ENCODE measurements at places on chromosomes 7 and 10.
A peak's percentile ranks its signal among the peaks of the same experiment; 100 is the strongest.

DNA sequence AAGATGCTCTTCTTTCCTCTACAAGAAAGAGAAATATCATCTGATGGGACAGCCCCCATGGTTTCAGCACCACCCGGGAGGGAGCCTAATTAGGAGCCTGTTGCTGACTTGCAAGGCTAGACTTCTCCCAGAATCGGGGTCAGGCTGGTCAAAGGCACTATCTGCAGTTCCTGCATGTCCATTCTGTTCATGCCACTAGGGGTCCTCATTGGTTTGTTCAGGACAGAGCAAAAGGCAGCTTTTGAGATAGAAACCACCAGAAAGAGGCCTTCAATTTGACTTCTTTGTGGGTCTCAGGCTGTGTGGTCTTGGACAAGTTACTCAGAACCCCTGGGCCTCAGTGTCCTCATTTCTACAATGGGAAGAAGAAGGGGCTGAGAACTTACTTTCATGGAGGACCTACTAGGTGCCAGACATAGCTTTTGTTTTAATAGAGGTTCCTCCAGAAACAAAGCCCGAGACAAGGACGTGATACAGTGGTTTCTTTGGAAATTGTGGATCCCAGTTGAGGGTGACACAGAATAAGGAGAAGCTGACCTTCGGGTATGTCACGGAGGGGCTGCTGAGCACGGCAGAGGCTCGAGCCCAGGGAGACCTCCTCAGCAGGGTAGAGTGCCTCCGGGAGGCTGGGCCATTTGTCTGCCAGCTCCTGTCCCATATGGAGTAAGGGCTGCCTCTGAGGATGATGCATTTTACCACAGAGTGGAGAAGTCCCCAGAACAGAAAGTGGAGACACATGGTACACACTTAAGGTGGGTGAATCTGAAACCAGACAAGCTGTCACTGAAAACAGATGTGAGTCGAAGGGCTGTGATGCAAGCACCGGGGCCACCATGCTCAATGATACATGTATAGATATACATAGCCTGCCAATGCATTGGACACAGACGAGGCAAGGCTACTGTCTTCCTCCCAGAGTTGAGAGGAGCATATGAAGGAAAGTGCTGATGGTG, 33.1 kb upstream of the NEUROD6 start:
- DNase-seq = peak; percentile 69

GRCh38 chr7:12158334-12159060, 52.6 kb upstream of the TMEM106B start:
- DNase-seq = no peak

- DNase-seq = no peak
Measured at GRCh38 chr10:110969183-110969582, 49.8 kb downstream of the SHOC2 start.

- no peak for DNase-seq
Measured at GRCh38 chr7:137296576-137296975, 47.0 kb downstream of the PTN start.

GRCh38 chr7:45182856-45183710, 25.5 kb downstream of the RAMP3 start:
- no peak for DNase-seq

- DNase-seq = peak; percentile 67
Measured at GRCh38 chr7:106858618-106859532, 6.2 kb upstream of the PIK3CG start.

DNA sequence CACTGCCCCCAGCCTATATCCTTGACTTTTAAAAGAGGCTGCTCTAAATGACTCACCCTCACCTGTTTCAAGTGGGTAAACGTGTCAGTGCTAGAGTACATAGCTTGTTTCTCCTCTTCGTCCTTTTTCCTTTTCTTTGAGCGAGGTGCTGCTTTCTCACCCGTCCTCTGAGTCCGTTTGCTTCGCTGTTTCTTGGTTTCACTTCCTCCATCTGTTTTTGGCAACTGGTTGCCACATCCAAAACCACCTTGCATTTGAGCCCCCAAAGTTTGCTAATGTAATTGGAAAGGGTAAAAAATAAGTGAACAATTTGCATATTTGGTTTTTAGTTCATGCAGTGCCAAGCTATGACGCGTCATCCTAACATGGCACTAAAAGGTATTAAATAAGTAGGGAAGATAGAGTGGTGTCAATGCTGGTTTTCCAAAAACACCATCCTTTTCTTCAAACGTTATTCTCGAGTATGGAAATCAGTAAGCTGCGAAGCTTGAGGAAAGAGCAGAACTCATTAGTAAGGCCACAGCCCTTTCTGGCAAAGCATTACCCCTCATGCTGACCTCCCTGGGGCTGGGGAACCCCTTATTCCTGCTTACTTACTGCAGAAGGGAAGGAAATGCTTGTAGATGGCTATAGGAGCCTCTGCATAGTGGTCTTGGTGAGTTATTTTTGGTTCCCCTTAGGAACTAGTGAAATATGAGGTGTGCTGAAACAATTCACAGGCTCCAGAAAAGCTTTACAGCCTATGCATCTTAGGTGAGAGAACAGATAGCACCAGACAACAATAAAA, 133.5 kb downstream of the GALNT11 start:
- DNase-seq = peak; percentile 56

DNA sequence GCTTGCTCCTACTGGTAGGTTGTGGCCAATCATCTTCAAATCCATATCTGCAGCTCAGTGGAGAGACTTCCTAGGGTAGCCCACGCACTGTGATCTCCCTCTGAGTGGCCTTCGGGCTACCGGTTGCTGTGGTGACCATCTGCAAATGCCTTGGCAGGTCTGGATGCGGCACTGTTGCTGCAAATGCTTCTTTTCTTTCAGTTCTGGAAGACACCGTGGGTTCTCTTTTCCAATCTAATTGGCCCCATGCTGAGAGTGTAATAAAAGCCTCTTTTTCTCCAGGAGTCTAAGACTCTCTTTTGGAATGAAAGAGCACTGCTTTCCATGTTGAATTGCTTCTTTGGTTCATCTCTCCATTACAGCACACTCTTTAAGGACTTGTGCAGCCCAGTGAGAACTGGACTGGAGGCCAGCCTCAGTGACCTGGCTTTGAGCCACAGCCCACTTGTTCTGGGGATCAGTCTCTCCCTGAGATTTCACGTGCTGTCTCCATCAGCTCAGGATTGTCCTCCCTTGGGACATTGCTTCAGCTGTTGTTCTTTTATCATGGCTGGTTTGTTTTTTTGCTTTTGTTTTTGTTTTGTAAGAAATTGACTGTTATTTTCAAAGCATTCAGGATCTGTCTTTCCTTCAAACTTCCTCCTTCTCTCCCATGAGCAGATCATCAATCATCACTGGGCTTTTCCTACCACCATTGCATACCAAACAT, 286.6 kb downstream of the BMPER start:
- DNase-seq = no peak

GRCh38 chr7:21706131-21706530, 163.3 kb downstream of the DNAH11 start:
- no peak for DNase-seq

GRCh38 chr7:70856901-70857630, 274.9 kb upstream of the GALNT17 start:
- peak; percentile 80 for DNase-seq

DNA sequence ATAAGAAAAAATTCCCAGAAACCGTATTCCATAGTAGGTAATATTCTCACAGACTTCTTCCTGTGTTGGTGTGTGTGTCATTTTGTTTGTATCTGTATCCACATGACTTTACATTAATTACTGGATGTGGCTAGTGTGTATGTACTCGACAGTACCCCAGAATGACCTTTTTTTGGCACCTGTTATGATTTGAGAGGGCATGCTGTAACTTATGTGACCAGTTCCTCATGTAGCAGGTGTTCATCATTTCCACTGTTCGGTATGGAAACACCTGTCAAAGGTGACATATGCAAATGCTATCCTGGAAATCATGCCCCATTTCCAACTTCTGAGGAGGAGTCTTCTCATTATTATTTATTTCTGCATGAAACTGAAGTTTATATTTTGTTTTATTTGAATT, 89.3 kb downstream of the ZMYND11 start:
- no peak for DNase-seq

DNA sequence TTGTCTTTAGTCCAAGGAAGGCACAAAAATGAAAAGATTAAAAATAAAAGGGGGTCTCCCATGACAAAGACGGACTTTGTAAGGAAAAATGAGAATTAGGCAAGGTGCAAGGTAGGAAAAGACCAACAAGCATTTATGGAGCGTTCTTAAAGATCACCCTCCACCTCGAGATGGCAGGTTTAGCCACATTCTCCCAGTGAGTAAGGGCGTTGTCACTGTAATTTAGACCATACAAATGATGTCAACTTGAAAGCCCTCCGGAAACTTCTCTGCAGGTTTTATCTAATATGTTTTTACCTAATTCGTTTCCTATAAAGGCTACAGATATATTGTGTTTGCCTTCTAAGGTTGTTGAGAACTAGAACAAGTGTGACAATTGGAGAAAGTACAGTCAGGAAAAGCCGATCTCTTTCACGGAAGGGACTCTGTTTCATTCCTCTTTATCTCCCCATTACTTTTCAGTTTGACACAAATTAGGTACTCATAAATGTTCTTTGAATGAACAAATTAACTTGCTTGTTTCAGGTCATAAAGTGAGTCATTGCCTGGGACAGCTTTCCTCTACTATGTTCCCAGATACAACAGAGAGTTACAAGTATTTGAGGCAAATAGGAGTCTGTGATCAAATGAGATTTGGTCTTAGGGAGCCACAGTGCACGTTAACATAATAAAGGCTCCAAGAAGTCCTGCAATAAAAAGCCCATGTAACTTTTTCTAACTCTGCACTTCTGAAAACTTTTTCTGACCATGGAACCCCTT, 102.6 kb upstream of the HABP2 start:
- no peak for DNase-seq

- DNase-seq = no peak
Measured at GRCh38 chr7:158244873-158245723, 342.5 kb downstream of the PTPRN2 start.

DNA sequence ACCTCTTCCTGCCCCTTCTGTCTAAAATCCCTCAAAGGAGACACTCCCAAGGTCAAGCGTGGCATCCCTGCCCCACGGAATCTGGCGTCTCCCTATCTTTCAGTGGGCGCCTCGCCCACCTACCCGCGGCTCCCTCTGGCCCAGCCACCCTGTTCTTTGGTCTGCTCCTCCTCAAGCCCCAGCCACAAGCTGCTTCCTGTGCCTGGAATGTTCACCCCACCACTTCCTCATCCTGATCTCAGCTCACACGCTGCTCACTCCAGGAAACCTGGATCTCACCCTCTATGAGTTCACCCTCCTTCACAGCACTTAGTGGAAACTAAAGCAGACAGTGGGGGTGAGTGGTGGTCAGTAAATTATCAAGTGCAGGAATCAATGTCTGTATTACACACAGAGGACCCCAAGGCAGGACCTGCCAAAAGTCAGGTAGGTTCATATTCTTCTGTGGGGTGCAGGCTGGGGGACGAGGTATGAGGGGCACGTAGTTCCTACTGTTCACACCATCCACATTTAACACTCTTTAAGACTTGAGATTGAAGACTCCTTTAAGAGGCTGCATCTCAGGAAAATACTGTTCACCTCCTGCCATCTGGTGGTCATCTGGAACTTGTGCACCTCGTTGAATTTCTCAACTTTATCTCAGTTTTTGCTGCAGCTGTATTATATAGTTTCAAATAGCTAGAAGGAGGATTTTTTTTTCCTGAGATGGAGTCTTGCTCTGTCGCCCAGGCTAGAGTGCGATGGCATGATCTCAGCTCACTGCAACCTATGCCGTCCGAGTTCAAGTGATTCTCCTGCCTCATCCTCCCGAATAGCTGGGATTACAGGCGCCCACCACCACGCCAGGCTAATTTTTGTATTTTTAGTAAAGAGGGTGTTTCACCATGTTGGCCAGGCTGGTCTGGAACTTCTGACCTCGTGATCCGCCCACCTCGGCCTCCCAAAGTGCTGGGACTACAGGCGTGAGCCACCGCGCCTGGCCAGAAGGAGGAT, 166.6 kb downstream of the ARHGAP21 start:
- peak; percentile 41 for DNase-seq

DNA sequence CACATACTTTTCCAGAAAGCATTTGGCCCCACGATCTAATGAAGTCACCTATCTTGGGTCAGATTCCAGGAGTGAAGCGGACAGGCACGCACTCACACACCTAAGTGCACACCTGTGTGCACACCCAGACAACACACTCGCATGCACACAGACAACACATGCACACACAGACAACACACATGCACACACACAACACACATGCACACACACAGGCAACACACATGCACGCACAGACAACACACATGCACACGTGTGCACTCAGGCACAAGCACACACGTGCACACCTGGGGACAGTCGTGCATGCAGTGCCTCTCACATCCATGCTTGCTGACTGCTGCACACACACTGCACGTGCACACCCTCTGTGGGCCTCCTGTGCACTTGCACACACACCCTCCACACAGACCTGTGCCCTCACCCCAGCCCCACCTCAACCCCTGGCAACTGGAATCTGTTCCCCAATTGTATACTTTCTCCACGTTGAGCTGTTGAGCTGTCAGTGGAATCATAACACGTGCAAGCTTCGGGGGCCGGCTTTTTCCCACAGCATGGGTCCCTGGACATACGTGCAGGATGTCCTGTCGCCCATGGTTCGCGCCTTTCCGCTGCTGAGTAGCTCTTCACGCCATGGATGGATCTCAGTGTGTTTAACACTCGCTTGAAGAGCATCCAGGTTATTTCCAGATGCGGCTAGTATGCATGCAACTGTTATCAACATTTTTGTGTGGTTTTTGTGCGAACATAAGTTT, 55.3 kb upstream of the CFAP46 start:
- no peak for DNase-seq

All from suppressor macrophage (primary cell).